Vagina (tissue), 2 donors: ENCODE measurements at places on chromosomes 2 and 18. TPM values are rescaled to one million over a fixed set of nuclear protein-coding genes. Genes with fewer than 3 reads are reported as not detected.

Gene SCYGR4
- total RNA-seq, result not detected

Gene PROKR1
- not detected for total RNA-seq

Gene ZBTB14
- 8.8 TPM for total RNA-seq

Gene KCNG2
- not detected for total RNA-seq
